ENCODE measurements at places on chromosomes 4 and X. TPM values are rescaled to one million over a fixed set of nuclear protein-coding genes. Genes with fewer than 3 reads are reported as not detected.

Gene KCTD8
- not detected for total RNA-seq

Gene CLCN4
- total RNA-seq, result 24.9 TPM

Gene MAGEA9B
- not detected for total RNA-seq

Gene GNRHR
- total RNA-seq, result not detected

Gene GPRASP3
- total RNA-seq, result 4.8 TPM

- DNase-seq, result peak; percentile 73
These were observed 966 bp downstream of the PDGFC start for GRCh38 chr4:156970501-156971164.

DNA sequence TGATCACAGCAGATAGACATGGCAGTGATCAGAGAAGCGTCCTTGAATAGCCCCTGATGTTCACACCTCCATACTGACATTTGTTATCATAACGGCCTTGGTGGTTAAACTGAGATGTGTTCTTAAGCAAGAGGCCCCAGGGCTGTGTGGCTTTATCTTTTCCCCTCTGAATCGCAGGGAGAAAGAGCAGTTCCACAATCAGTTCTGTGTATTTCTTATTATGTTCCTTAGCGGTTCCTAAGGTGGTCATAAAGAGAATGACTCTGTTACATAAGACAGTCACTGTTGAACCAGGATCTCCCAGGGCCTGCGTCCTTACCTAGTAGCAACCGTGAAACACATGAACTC, 52.8 kb upstream of the CBR4 start:
- no peak for DNase-seq

GRCh38 chrX:67784712-67785111, 240.9 kb downstream of the AR start:
- DNase-seq, result no peak

- DNase-seq, result no peak
These were observed 63.3 kb downstream of the DOCK11 start for GRCh38 chrX:118558926-118559325.

DNA sequence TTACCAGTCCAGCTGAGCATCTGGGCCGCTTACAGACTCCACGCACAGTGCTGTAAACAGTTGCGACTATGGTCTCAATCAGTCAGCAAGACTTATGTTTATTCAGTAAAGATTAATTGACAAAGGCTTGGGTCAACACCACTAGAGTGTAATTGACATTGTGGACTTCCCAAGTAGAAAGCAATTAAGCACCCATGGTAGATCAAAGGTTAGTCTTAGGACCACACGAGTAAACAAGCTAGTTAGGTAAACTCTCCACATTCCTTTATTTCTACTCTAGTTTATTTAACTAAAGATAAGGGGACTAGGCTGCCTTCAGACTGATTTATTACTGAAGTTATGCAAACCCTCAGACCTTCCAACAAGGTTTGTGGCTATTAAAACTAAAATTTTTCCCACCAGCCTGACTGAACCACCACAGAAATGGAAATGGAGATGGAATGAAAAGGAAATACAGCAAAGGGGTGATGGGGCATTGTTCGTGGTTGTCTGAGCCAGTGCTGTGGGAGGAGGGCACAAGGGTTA, 44.2 kb downstream of the MTHFD2L start:
- no peak for DNase-seq

DNA sequence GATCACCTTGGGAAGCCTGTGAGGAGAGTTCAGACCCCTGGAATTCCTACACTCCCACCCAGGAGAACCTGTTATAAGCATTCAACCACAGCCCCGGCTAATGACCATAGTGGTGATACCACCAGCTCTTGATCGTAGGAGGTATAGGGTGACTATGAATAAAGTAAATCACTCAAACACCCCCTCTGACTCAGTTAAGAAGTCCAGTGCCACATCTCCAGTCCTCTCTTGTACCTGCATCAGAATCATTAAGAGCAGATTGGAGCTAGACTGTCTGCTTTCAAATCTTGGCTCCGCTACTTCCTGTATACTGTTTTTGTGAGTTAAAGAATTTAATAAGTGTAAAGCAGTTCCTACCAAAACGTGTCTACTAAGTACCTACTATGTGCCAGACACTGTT, 565.1 kb upstream of the DIPK2B start:
- DNase-seq, result no peak

DNA sequence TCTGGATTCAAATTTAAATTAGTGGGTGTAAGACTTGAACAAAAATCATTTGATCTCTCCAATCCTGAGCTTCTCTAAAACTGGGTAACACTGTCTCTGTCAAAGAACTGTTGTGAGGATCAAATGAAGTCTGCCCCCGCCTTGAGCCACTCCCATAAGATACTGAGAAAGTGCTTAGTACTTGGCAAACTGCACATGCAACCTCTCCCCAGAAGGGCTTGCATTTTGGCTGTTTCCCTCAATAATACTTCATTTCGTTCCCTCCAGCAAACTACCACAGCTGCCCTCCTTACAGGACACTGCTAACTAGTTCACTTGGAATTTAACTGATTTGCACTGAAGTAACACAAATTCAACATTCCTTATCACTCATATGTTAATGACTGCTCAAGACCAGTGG, 79.8 kb downstream of the APBB2 start:
- DNase-seq, result no peak

All from heart left ventricle (tissue), 16 donors.